Activated naive CD4-positive, alpha-beta T cell treated with anti-CD3 and anti-CD28 coated beads, Interleukin-2, amount 10 ng/mL, durations not matched to agents 7 days and 5 days (primary cell): ENCODE measurements at places on chromosomes 5 and 9.
A peak's percentile ranks its signal among the peaks of the same experiment; 100 is the strongest.

DNA sequence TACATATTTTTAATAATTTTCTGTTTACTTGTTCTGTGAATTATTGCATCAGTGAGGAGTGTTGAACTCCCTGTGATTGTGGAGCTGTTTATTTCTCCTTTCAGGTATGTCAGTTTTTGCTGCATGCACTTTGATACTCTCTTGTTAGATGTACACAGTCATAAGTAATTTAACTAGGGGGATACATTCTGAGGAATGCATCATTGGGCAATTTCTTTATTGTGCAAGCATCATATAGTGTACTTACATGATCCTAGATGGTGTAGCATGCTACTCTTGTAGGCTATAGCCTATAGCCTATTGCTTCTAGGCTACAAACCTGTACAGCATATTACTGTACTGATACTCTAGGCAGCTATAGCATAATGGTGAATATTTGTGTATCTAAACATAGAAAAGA, 9.5 kb downstream of the DENND4C start:
- peaks cover 11% of the 10 kb centered on the region for H3K36me3 ChIP-seq
- no peak overlapping the region for H3K4me3 ChIP-seq
- DNase-seq: no peak
- H3K4me1 ChIP-seq: peaks cover 12% of the 10 kb centered on the region

DNA sequence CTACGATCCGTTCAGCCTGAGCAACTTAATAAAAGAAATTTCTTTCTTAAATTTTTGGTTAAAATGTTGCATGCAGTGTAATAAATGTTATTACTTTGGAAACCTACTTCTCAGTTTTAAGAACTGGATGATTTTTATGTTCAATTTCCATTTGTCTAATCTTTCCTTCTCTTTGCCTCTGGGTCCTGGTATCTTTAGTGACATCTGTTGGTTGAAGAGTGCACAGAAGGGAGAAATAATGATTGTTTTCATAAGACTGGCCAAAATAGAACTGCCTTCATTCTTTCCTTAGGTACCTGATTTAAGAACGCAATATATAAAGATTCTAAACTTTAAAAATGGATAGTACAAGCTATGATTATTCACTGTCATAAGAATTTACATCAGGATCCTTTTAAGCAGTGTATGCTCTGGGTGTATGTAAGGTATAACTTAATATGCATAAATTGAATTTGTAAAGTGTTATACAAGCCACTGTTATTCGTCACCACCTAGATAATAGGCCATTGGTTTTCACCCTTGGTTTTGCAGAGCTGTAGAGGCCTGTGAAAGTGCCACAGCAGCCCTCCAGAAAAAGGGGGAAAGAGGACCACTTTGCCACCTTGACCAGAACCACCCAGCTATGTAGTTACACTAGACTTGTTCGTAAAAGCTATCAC, 82.8 kb upstream of the TLX3 start:
- no peaks in the 10 kb centered on the region for H3K36me3 ChIP-seq
- H3K4me3 ChIP-seq: no peak overlapping the region
- no peak overlapping the region for H3K27ac ChIP-seq
- DNase-seq: no peak
- H3K27me3 ChIP-seq: peaks cover 8% of the 10 kb centered on the region

GRCh38 chr5:100562821-100563220, 27.6 kb downstream of the FAM174A start:
- H3K27me3 ChIP-seq: no peaks in the 10 kb centered on the region
- H3K36me3 ChIP-seq: peaks cover 6% of the 10 kb centered on the region
- no peak overlapping the region for H3K27ac ChIP-seq
- no peak for DNase-seq
- peaks cover 3% of the 10 kb centered on the region for H3K4me1 ChIP-seq

- H3K36me3 ChIP-seq: no peaks in the 10 kb centered on the region
- H3K27ac ChIP-seq: no peak overlapping the region
- DNase-seq: no peak
- H3K4me3 ChIP-seq: no peak overlapping the region
These were observed 150.3 kb upstream of the SPRY4 start for GRCh38 chr5:142475102-142475513.

DNA sequence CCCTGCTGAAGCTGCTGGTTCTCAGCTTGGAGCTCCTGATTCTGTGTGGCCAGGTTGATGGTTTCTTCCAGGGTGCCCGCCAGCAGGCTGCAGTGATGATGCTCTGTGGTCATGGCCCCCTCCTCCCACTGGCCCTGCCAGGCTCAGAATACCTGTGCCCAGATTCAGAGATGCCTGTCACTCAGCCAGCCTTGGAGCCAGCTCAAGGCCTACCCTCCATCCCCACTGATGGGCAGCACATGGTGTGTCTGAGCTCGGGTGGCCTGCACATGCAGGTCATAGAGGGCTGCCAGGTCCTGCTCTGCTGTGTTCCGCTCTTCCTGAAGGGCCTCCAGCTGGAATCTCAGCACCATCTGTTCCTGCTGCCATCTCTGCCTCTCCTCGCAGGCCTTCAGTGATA, 5.4 kb downstream of the SLC35A4 start:
- H3K36me3 ChIP-seq: peaks cover 31% of the 10 kb centered on the region
- peaks cover 52% of the 10 kb centered on the region for H3K4me1 ChIP-seq
- H3K27me3 ChIP-seq: no peaks in the 10 kb centered on the region
- H3K4me3 ChIP-seq: no peak overlapping the region
- H3K27ac ChIP-seq: peak overlapping the region; percentile 24

GRCh38 chr9:121646992-121647391, 4.4 kb upstream of the DAB2IP start:
- no peak for DNase-seq
- H3K36me3 ChIP-seq: no peaks in the 10 kb centered on the region
- no peak overlapping the region for H3K27ac ChIP-seq
- H3K4me1 ChIP-seq: peaks cover 4% of the 10 kb centered on the region
- peaks cover 58% of the 10 kb centered on the region for H3K27me3 ChIP-seq

DNA sequence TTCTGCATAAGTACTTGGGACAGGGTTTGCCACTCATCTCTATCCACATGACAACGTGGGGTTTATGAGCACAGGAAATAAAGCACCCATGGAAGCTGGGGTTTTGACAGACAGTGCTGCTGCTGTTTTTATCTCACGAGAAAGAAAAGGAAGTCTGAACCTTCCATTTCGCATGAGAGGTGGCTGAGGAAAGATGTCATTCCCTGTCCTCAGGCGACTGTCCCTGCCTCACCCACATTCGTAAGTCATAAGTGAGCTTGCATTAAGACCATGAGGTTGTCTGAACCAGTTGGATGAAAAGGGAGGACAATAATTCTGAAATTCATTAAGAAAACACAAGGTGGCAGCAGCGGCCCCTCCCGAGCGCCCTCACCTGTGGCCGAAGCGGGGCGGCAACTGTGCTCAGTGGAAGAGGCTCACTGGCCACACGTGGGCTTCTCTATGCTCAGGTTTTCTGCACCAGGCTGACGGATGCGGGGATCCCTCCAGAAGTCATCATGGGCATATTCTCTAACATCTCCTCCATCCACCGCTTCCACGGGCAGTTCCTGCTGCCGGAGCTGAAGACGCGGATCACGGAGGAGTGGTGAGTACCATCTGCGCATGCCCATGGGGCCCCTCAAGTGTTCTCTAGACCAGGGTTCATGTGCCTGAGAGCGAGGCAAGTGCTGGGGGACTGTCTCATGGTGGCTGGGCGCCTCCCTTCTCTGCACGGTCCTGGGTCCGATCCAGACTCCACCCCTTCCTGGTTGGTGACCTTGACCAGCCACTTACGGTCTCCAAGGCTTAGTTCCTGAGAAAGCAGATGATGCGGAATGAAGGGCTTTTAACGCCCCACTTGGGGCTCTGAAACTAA, 54.7 kb upstream of the SUSD3 start:
- H3K4me1 ChIP-seq: peaks cover 57% of the 10 kb centered on the region
- H3K4me3 ChIP-seq: no peak overlapping the region
- H3K27me3 ChIP-seq: no peaks in the 10 kb centered on the region
- H3K27ac ChIP-seq: peak overlapping the region; percentile 83
- peaks cover 77% of the 10 kb centered on the region for H3K36me3 ChIP-seq
- DNase-seq: peak; percentile 75

DNA sequence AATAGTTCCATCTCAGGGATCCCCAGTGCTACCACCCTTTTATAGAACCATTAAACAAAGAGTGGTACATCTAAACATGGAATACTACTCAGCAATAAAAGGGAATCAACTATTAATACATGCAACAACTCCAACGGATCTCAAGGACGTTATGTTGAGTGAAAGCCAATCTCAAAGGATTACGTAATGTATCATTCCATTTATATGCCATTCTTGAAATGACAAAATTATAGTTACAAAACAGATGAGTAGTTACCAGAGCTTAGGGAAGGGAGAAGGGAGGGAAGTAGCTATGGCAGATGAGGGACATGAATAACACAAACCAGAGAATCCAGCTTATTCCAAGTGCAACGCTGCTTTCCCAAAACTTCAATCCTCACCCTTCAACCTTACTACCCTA, 69.5 kb downstream of the ACTL7B start:
- H3K27ac ChIP-seq: no peak overlapping the region
- no peak for DNase-seq
- no peaks in the 10 kb centered on the region for H3K36me3 ChIP-seq
- H3K4me1 ChIP-seq: peaks cover 3% of the 10 kb centered on the region
- H3K27me3 ChIP-seq: peaks cover 7% of the 10 kb centered on the region

GRCh38 chr5:64971513-64971912, 202.8 kb downstream of the CWC27 start:
- H3K27me3 ChIP-seq: no peaks in the 10 kb centered on the region
- peaks cover 25% of the 10 kb centered on the region for H3K36me3 ChIP-seq
- peaks cover 4% of the 10 kb centered on the region for H3K4me1 ChIP-seq
- no peak overlapping the region for H3K27ac ChIP-seq

DNA sequence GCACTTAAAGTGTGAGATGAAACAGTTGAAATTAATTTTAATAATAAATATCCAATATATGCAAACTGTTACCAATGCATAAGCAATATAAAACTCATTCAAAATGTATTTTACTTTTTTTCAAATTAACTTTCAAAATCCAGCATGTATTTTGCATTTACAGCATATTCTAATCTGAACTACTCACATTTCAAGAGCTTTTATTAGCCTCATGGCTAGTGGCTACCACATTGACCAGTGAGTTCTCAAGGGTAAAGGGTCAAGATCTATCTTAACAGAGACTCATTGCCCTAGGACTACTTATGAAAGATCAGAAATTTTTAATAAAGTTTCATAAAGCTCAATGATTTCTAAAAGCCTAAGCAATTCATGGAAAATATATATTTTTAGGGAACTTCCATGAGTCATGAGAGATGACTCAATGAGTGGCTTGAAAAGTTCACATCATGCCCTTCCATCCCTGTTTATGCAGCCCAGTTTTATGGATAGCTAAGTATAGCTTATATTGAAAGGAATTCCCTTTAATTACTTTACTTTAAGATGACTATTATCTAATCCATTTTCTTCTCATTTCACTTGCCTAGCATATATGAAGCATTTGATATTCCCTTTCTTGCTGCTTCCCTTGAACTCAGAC, 608.6 kb downstream of the SLCO4C1 start:
- no peak overlapping the region for H3K27ac ChIP-seq
- H3K27me3 ChIP-seq: no peaks in the 10 kb centered on the region
- DNase-seq: no peak
- no peaks in the 10 kb centered on the region for H3K4me1 ChIP-seq

GRCh38 chr9:92846662-92847145, 31.1 kb downstream of the ZNF484 start:
- H3K27me3 ChIP-seq: no peaks in the 10 kb centered on the region
- no peak overlapping the region for H3K27ac ChIP-seq

- no peak overlapping the region for H3K4me3 ChIP-seq
- H3K27me3 ChIP-seq: no peaks in the 10 kb centered on the region
- peaks cover 8% of the 10 kb centered on the region for H3K36me3 ChIP-seq
- no peak overlapping the region for H3K27ac ChIP-seq
These were observed 35.8 kb downstream of the PPARGC1B start for GRCh38 chr5:149765932-149766331.
